Germinal center (tissue), 1 donor: ENCODE measurements at places on chromosomes 12 and 14.

- no peak for DNase-seq
Observed at GRCh38 chr12:45671254-45671653, 58.3 kb upstream of the ARID2 start.

GRCh38 chr12:3089588-3089987 lies 12.4 kb downstream of the TSPAN9 start:
- DNase-seq: no peak

DNA sequence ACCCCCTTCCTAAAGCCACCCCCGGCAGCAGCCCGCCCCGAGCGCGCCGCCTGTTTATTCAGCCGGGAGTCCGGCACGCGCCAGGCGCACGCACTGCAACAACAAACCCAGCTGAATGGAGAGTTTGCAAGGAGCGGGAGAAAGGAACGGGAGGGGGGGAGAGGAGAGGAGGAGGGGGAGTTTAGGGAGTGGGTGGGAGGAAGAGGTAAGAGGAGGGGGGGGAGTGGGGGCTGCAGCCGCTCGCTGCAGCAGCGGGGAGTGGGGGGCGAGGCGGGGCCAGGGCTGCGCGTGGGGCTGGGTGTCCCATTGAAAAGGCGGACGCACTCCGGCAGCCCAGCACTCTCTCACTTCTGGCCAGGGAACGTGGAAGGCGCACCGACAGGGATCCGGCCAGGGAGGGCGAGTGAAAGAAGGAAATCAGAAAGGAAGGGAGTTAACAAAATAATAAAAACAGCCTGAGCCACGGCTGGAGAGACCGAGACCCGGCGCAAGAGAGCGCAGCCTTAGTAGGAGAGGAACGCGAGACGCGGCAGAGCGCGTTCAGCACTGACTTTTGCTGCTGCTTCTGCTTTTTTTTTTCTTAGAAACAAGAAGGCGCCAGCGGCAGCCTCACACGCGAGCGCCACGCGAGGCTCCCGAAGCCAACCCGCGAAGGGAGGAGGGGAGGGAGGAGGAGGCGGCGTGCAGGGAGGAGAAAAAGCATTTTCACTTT lies at the start of gene ASCL1:
ASCL1 (plus strand) TSS at position 336 of the 712 bp plus-strand sequence. CDS start 571 bp downstream, outside the sequence.
- no peak for DNase-seq

DNA sequence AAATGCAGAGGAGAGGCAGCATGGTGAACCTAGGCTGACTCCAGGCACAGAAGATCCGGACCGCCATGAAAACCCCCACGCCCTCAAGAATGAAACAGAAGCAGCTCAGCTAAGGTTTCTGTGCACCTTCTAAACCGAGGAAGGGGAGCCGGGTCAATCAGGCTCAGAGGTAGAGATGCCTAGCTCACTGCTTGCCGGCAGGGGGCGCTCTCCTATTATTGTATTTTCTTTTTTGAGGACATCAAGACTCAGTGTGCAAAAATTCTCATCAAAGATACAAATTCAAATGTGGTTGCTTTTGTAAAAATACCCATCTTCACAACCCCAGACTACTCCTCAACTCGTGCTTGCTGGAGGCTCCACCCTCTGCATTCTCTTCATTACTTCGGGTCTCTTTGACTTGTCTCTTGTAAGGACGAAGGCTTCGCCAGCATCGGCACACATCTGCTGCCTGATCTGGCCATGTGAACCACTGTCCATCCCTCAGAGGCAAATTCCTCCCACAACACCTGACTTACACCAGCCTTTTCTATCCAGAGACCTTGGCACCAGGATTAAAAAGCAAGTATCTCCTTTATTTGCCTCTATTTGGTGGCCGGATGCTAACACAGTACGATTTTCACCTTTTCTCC lies 33.4 kb upstream of the RNASE3 start:
- DNase-seq: peak; percentile 61

- DNase-seq: no peak
Observed at GRCh38 chr12:75856235-75856634, 175.3 kb downstream of the PHLDA1 start.

DNA sequence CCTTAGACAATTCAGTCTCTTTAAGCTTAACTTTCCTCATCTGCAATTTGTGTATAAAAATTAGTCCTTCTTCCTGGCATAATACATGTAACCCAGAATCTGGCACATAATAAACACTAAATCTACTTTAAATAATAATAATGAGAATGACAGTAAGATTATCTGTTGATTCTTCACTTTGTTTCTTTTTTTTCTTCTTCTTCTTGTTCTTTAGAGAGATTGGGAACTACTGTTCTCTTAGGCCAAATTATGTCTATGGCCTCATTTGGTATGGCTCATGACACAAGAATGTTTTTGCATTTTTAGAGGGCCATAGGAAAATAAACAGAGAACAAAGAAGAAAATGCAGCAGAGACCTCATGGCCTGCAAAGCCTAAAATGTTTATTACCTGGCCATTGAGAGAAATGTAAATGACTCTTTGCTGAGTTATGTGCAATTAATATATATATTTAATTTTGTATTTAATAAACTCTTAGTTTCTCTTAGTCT lies 275.8 kb downstream of the SLC6A15 start:
- DNase-seq: no peak

- DNase-seq: no peak
Observed at GRCh38 chr12:11939223-11939622, 131.5 kb upstream of the BCL2L14 start.

DNA sequence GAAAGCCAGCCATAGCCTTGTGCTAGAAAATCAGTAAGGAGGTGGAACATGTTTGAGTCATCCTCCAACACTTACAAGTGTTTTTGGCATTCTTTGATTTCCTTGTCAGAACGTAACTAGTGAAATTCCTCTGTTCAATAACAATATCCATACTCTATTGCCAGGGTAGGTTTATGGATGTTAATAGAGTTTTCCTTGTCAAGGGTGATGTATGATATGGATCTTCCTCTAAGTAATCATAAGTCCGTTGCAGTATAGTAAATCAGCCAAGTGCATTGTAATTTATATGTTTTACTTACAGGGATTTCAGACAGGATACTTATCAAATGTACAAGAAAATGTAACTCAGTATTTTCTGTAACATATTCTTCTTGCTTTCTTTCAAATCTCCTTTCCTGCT lies 19.4 kb downstream of the NAV3 start:
- DNase-seq: no peak

DNA sequence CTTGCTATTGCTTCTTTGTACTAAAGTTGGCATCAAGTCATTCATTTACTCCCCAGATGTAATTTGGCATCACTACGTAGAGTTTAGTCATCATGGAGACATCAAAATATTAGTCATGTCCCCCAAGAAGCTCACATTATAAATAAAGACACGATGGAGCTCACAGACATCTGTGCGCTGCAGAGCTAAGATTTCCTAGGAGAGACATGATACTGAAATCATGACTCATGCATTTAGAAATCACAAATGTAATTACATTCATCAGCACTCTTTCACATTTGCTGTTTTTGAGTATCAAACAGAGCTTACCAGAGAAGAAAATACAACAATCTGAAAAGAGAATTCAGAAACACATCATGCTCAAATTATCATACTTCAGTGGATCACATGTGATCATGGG lies 169.8 kb downstream of the LRIG3 start:
- no peak for DNase-seq

DNA sequence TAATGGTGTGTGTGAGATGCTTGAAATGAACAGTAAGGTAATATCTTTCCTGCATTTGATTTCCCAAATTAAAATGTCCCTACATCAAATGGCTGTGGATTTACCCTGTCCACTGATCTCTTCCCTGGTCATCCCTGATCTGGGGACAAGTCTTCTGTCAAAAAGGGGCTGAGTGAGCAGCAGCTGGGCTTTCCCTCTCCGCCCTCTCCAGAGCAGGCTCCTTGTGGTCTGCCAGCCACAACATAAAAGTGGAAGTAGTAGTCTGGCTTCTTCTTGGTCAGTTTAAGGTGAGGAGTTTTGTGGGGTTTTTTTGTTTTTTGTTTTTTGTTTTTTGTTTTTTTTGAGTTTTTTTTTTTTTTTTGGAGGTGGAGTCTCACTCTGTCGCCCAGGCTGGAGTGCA lies 25.2 kb upstream of the PLXNC1 start:
- no peak for DNase-seq

DNA sequence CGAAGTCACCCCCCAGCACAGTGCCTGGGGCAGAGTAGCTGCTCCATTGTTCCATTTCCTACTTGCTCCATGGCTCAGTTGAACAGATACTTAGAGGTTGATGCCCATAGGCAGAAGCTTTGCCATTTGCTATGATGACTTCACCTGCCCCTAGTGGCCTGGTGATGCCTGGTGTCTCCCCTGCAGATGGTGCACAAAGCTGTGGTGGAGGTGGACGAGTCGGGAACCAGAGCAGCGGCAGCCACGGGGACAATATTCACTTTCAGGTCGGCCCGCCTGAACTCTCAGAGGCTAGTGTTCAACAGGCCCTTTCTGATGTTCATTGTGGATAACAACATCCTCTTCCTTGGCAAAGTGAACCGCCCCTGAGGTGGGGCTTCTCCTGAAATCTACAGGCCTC lies 10.6 kb downstream of the SERPINA5 start:
- DNase-seq: no peak

DNA sequence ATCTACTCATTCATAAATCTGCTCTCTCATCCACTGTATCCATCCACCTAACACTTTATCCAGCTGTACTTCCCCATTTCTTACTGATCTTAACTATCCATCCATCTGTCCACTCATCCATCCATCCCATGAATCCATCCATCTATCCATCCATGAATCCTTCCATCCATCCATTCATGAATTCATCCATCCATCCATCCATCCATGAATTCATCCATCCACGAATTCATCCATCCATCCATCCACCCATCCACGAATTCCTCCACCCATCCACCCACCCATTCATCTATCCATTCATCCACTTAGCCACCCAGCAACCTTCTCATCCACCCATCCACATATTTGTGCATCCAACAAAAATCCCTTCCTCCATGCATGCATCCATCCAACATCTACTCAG lies 128.6 kb upstream of the MYL2 start:
- DNase-seq: no peak

- no peak for DNase-seq
Observed at GRCh38 chr12:84661786-84662185, 250.8 kb downstream of the SLC6A15 start.

DNA sequence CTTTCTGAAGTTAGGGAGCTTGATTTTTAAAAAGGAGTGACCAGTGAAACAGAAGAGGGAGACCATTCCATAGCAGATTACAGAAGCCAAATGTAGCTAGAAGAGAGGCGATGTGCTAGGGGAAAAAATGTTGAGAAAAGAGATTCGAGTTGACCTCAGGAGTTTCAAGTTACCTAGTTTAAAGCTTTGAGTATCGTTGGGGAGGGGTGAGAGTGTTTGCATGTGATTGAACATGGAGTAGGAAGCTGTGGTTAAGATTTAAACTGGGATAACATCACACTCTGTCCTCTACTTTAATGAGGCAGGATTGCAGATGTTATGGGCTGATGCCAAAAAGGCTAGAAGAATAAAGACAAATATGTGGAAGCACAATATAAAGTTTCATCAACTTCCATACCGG lies 3.7 kb downstream of the LETMD1 start:
- no peak for DNase-seq

GRCh38 chr14:68233101-68233784 lies 413.7 kb downstream of the RAD51B start:
- no peak for DNase-seq

- DNase-seq: no peak
Observed at GRCh38 chr12:116551952-116552772, 7.0 kb upstream of the MAP1LC3B2 start.

DNA sequence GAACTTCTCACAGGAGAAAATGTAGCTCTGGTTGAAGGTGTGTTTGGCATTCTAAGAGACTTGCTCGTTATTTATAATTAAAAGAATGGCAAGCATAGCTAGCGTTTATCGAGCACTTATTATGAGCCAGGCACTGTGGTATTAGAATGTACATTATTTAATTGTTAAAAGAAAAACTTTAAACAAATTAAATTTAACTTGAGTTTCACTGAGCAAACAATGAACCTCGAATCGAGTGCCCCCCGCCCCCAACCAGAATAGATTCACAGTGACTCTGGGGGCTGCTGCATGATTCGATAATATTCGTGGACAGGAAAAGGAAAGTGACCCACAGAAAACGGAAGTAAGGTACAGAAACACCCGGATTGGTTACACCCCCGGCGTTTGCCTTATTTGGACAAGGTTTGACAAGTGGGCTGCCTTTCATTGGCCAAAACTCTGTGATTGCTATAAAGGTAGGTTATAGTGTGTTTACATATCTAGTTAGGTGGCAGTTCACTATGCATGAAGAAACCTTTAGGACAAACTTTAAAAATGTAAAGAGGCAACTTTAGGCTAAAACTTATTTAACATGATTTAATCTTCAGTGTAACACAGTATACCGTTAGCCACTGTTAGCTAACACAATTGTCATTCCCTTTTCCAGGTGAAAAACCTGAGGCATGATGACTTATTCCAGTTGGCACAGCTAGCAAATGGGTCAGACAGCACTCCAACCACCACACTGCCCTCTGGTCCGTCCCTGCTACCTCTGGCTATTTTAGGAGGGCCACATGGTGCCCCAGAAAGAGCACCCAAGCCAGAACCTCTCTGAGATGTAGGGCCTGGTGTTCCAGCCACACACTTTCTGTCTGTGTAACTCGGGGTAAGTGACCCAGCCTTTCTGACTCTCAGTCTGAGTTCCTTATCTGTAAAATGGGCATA lies 7.1 kb downstream of the SCNN1A start:
- no peak for DNase-seq

DNA sequence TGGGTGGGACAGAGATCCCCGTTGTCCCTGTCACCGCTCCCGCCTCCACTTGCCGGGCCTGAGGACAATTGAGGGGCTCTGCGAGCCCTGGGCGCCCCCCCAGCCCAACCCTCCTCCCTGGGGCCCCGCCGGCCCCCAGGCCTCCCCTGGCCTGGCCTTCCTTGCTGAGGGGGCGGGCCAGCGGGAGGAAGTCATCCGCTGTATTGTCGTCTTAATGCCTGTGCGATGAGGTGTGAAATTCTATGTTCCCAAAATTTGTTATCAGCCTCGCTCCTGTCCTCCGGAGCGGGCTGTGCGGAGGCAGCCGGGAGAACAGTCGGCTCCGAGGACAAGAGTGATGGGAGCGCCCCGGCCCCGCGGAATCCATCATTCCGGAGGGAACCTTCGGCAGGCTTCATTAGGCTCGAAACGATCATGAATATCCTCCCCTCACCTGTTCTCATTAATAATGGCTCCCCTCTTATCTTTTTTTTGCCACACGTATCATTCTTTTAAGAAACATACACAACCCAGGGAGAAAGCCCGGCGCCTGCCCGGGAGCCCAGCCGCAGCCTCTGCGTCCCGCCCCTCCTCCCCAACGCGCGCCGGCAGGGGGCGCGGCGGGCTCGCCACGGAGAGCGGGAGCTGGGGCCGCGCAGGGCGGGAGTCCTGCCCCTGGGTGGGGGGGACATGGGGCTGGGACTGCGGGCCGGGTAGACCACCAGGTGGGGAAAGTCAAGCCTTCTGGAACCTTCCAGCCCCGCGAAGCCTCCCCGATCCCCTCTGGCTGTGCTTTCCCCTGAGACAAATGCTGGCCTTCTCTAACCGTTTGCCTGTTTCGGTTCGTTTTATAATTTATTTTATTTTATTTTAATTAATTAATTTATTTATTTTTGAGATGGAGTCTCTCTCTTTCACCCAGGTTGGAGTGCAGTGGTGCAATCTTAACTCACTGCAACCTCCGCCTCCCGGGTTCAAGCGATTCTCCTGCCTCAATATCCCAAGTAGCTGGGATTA lies 17.1 kb upstream of the DLK1 start:
- DNase-seq: peak; percentile 49
